ENCODE measurements at places on chromosomes 1 and 21.

DNA sequence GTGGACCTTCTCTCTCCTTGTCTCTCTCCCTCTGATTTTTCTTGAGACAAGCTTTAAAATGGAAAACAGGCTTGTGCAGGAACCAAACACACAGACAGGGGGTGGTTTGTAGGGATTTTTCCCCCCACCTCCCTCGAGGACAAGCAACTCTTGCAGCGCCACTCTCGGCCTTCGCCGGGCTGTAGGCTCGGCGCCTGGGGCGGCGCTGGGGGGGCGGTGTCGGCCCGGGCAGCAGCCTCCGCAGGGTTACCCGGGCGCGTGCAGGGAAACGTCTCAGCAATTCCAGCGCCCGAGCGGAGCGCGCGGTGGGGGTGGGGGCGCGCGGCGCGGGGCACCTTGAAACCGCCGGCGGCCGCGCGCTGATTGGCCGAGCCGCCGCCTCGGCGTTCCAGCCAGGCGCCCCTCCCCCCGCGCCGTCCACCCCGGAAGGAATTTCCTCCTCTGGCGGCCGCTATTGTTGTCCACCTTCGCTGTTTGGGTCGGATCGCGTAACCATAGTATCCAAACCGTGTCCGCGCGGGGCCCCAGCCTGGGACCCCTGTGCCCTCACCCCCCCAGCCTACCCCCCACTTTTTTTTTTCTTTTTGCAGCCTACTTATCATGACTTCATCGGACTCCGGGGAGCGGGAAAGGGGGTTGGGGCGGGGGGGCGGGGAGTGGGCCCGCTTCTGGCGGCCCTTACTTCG is 59.8 kb upstream of the ACOT11 start:
- peak; percentile 87 for DNase-seq

- DNase-seq = no peak
Measured at GRCh38 chr1:184590163-184590750, 164.4 kb downstream of the EDEM3 start.

DNA sequence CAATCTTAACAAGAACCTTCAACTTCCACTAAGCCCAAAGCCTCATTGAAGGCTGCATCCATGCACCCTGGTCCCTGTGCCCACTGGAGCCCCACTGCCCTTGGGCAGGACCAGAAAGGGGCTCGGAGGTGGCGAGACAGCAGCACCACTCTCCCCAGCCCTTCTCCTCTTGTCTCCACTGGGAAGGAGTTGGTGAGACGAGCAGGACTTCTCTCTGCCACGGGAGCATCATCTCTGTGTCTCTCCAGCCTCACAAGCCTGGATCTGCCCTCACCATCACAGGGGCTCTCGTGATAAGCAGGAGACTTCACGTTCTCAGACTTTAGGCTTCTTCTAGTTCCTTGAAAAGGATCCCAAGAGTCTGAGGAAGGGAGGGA is 7.2 kb upstream of the ETV3L start:
- DNase-seq = no peak

DNA sequence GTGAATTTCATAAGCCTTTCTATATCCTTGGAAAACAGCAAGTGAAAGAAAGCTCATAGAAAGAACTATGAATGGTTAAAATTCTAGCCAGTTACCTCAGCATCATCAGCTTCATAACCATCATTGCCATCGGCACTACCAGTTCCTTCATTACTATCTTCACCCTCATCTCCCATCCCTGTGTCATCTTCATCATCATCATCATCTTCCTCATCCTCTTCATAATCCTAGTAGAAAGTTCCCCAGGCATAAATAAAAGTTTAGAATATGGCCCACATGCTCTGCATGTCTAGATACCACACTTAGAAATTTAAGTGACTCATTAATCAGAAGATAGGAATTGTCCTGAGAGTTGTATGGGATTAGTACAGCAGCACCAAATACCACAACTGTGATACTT is 49.0 kb downstream of the TPR start:
- DNase-seq = no peak

GRCh38 chr1:169288011-169288414 is 79.6 kb downstream of the NME7 start:
- DNase-seq = no peak

DNA sequence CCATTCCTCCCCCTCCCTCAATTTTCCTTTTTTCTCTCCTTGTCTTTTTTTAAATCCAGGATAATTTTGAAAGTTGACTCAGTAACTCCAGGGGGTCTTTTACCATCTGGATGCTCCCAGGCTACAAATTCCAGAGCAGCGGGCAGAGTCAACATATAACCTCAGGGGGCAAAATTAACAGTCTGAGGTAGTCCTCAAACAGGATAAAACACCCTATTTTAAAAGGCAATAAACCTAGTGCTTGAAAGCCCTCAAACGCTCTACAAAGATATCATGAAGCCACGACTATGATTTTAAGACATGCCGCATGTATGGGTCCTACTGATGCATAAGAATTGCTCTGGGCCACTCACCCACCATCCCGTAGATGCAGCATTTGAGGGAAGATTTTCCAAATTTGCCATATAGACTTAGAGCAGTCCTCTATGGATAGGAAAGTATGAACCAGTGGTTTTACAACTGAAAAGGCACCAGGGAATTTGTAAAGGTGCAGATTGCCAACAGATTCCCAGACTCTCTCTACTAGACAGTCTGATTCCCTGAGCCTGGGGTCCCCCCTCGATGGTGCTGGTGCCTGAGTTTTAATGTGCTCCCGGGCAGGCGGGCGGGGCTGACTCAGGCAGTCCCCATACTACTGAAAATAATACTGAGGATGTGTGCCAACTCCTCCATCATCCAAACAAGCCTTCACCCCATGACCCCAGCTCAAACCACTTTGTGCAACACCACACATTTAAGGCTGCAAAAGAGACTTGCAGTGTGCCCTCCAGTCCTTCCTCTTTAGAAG is 37.2 kb downstream of the PTPN14 start:
- DNase-seq = no peak

GRCh38 chr1:4701276-4701675 is 46.9 kb downstream of the AJAP1 start:
- no peak for DNase-seq

GRCh38 chr1:201683397-201683796 is 144.5 kb downstream of the NAV1 start:
- DNase-seq = no peak

DNA sequence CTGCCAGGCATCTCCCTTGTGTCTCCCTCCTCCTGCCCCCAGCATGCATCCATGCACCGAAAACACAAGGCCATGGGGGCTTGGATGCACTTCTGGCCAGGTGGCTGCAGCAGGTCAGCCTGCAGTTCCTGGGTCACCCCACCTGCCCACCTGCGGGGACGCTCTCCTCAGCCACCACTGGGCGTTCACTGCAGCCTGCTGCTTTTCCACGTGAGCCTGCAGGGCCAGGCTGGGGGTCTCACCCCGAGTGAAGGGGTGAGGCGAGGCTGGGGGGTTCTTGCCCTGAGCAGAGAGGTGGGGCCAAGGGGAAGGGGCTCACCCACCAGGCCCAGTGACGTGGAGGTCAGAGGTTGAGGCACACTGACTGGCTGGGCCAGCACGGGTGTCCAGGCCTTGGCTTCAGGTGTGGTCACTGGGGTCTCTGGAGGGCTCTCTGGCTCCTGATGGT is 64.6 kb downstream of the WNT9A start:
- DNase-seq = no peak

DNA sequence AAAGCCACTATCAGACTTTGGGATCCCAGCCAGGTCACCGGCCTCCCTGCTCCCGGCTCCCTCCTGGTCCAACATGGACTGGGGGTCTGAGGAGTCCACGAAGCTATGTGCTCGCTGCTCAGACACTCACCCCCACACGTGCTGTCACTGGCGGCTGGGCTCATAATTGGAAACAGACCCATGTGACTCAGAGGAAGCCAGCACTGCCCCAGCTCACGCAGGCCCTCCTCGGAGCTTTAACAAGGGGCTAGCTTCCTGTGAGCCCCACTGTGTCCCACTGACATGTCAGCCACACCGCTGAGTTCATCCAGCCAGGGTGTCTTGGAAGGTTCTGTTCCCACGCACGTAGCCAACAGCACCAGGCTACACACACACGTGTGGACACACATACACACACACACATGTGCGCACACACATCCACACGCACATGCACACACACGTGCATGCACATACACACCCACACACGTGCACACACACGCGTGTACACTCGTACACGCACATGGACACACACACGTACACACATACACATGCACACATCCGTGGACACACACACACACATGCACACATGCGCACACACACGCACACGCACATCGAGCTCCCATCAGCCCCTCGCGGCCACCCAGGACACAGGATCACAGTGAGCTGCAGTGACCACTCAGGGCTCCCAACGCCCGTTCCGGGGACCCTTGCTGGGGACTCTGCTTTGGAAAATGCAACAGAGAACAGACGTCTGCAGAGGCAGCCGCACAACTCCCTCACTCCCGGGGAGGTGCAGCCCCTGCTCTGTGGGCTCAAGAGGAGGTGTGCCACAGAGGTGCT is 18.4 kb upstream of the COL6A2 start:
- DNase-seq = no peak

GRCh38 chr1:51675177-51675780 is 58.4 kb downstream of the OSBPL9 start:
- no peak for DNase-seq

DNA sequence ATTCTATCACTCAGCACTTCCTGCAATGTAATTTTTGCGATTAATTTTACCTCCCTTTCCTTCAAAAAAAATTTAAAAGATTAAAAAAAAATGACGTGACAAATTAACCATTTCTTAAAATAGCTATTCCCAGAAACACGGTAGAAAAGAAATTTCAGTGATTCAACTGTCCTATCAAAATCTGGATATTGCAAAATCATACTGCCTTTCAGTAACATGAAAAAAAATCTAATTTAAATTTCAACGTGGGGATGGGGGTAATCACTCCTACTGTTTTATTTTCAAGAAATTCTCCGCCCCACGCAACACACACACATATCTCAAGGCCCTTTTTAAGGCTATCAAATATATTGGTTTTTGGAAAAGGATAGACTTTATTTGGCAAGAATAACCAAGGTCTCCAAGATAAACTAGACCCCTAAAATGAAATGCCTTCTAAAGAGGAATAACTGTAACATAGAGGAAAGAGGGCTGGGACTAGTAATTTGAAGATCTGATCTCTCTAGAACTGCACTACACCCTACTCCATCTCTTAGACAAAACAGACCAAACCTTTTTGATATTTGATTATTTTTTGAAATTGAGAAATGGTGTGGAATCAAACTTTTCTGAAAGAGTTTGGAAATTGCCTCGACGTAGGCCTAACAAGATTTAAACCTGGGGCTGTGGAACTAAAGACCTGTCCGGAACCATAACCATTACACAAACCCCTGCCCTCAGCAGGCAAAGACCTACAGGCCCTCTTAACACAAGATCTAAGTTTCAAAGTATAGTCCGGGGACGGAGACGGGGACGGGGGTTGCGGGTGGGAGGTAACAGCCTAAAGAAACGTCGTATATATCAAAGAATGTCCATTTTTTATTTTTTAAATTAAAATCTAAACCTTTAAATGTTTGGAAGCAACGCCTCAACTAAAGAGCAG is 941 bp downstream of the ARNT start:
- peak; percentile 28 for DNase-seq

- no peak for DNase-seq
Measured at GRCh38 chr1:246308533-246309075, 198.5 kb downstream of the SMYD3 start.

DNA sequence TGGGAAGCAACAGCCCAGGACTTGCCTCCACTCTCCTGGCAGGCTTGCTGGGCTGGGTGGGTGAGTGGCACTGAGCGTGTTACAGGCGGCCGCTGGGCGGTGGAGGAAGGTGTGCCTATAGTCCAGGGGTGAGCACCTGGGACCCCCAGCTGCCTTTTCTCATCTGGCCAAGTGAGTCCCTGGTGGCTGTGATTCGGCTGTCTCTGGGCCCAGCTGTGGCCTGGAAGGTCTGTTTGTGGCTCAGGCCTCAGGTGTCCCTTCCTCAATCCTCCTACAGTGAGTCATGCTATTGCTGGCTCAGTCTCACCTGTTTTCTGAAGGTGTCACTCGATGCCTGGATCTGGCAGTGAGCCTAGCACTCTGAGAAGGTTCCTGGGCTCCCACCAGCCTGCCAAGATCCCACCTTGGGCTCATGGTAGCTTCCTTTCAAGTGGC is 564.2 kb downstream of the PTPRU start:
- DNase-seq = no peak

- DNase-seq = no peak
Measured at GRCh38 chr21:29534448-29534847, 235.7 kb downstream of the BACH1 start.

DNA sequence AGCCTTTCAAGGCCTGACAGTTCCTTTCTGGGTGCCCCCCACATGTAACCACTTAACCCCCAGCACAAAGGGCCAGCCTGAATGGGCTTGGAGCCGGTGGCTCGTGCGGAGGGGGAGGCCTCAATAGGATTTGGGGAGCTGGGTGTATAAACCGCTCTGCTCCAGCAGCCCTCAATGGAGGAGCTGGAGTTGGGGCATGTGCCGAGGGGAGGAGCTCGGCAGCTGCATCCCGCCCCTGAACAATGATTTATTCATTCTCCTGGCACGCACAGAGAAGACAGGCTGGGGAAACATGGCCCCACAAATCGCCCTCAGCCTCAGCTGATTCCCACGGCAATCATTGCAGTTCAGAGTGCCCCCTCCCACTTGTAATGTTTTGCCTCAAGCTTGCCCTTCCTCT is 6.9 kb upstream of the C1orf216 start:
- no peak for DNase-seq

DNA sequence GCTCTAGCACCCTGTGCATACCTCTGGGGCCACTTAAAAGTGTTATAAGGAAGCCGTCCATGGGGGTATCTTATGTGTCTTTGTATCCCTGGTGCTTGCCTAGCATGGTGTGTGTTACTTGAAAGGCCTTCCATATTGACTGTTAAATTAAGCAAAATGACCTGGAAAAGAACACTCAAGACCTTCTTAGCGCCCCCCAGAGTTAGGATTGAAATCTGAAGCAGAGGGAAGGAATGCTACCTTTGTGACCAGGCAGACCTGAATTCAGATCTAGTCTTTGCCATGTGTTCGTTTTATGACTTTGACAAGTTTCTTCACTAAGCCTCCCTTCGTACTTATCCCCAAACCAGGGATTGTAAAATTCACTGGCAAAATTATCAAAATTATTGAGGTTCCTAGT is 59.9 kb downstream of the SLC22A15 start:
- no peak for DNase-seq

DNA sequence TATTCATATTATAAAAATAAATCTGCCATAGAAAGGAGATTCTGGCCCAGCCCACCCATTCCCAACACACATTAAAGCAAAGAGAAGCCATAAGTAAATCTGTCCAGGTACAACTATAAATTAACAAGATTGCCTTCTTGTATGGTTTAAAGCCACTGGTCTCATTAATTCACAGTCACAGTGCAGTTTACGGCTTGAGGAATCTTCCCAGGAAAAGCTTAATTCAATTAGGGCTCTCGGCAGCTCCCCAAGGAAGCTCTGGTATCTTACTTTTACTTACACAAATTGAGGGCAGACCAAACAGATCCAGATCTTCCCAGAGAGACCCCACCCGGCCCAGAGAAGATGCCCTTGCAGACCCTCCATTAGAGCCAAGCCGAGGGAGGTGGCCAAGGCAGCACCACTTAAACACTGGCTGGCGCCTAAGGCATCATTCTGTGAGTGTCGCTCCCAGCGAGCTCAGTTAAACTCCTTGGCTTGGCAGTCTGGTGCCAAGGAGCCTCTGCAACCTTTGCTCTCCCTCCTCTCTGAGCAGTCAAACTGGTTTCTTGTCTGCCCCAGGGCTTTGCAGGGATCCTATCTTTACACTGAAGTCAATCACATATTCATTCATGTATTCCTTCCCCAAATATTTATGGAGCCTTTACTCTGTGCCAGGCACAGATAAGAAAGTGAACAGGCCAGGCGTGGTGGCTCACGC is 10.7 kb downstream of the SLC9A1 start:
- no peak for DNase-seq

Measured in CD4-positive, alpha-beta T cell treated with Interleukin-6 for 4 hours (primary cell).